ENCODE measurements at places on chromosomes 5 and 9.

DNA sequence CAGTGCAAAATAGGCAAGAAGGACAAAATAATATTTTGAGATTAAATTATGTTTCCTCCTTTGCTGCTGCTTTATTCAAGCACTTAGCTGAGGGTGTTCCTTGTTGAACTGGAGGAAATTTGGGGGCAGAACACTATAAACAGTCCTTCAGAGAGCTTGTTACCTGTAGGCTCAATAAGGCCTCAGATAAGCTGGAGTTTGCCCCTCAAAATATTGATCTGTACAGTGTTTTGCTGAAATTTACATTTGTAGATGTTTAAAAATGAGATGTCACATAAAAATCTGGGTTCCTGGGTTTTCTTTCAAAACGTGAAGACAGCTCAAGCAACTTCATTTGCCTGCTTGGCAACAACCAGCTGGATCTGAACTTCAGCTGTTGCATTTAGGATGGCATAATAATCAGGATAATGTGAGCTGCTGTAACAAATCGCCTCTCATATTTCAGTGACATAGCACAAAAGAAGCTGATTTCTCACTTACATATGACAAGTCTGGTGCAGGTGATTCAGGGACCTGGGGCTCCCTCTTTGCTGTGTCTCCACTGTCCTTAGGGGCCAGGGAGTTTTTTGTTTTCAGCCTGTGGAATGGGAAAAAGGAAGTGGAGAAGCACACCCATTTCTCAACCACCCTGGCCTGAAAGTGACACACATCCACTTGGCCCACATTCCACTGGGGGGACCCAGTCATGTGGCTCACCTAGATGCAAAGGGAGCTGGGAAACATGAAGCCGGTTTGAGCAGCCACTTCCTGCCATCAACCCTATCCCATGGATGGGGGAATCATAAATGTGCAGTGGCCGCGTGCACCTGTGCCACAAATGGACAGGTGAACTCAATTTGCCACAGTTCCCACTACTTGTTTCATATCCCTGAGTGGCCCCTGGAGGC lies 2.4 kb upstream of the PSAT1 start:
- no peak for DNase-seq

DNA sequence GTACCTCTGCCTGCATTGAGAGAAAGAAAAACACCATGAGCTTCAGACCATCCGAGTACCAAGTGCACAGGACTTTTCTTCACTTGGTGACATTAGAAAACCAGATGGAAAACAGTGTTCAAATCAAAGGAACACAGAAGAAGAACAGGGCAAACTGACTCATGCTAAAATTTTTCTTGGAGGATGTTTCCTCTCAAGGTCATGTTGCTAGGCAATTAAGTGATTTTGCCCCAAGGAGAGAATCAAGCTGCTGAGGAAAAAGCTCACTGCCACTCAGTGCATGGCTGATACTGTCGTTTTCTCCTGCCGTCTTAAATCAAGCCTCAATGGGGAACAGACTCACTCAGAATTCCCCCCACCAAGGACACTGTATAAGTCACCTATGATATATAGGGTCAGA lies 57.9 kb upstream of the SIMC1 start:
- no peak for DNase-seq

GRCh38 chr5:88778736-88779135 lies 104.2 kb downstream of the MEF2C start:
- peak; percentile 9 for DNase-seq

- no peak for DNase-seq
Observed at GRCh38 chr9:20426019-20426418, 196.3 kb downstream of the MLLT3 start.

GRCh38 chr9:20683351-20684034 lies 566 bp upstream of the FOCAD start:
- DNase-seq: peak; percentile 65

GRCh38 chr5:153670101-153670500 lies 179.6 kb downstream of the GRIA1 start:
- no peak for DNase-seq

DNA sequence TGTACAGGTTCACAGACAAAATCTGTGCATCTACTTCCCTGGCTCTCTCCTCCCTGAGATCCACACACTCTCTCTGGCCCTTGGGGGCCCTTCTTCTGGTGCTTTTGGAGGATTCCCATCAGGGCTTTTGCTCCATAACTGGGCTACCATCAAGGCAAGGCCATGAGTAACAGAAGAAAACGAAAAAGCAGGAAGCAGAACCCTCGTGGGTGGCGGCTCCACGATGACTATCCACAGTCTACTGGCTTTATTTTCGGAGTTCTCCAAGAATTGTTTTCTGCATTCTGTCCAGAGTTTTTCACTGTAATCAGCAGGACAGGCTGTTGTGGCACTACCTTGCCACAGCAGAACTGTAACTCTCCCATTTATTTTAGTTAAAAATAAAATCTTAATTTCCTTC lies 19.9 kb downstream of the PNPLA7 start:
- no peak for DNase-seq

- DNase-seq: no peak
Observed at GRCh38 chr5:91177085-91177484, 206.0 kb downstream of the ARRDC3 start.

GRCh38 chr5:58706736-58707135 lies 123.9 kb downstream of the RAB3C start:
- DNase-seq: no peak

GRCh38 chr5:1826235-1826980 lies 25.2 kb downstream of the NDUFS6 start:
- DNase-seq: no peak

DNA sequence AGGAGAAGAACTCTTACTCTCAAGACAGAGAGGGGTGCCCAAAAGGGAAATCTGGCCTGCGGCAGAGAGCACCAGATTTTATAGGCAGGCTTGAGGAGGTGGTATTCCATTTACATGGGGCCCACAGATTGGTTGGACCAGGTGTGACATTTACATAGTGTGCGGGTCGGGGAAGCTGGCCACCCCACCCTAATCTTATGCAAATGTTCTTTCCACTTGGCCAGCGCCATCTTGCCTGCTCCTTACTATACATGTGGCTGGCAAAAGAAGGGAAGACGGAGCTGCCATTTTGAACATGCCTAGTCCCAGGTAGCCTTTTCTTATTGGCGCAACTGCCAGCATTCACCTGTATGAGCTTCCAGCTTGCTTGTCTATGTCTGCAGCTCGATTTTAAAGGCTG lies 34.8 kb downstream of the PLEKHG4B start:
- DNase-seq: no peak

GRCh38 chr5:59543821-59544442 lies 349.6 kb downstream of the PDE4D start:
- DNase-seq: no peak

- peak; percentile 74 for DNase-seq
Observed at GRCh38 chr5:140145818-140146522, 20.2 kb downstream of the IGIP start.

- DNase-seq: no peak
Observed at GRCh38 chr5:22665801-22666200, 187.3 kb downstream of the CDH12 start.

- no peak for DNase-seq
Observed at GRCh38 chr9:120524038-120524437, 55.9 kb downstream of the CDK5RAP2 start.

DNA sequence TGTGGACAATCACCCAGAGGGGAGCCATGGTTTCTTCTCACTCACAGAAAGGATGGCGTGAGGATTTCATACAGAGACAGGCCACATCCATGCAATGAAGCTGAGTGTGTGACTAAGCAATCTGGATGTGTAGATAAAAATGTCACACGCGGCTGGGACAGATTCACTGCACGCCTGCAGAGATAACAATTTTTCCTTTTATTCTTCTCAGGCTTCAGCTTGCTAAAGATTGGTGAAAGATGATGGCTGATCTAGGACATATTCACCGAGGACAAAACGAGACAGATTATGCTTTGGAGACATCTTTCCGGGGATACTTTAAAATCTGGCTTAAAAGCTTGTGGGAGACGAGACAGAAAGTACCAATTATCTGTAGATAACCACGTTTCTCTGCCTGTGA lies 313.9 kb upstream of the TRPC7 start:
- no peak for DNase-seq

- no peak for DNase-seq
Observed at GRCh38 chr5:150167908-150168307, 1.3 kb downstream of the CDX1 start.

DNA sequence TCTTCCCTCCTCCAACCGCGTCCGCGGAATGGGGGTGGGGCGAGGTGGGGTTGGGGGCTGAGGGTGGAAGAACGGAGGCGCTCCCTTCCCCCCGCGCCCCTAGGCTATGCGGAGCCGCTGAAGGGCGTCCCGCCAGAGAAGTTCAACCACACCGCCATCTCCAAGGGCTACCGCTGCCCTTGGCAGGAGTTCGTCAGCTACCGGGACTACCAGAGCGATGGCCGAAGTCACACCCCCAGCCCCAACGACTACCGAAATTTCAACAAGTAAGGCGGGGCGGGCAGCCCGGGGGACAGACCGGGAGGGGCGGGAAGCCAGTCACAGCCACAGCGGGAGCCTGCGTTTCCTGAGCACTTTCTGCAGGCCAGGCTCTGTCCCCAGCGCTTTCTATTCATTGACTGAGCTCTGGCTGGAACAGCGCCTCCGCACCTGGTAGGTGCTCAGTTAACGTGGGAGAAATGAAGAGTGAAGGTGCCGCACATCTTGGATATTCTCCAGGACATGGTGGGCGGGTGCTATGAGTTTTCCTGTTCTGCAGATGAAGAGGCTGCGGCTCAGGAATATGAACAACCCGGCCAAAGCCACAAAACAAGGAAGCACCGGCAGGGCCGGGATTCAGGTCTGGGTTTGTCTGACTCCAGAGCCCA lies 11.3 kb downstream of the MYOZ3 start:
- peak; percentile 42 for DNase-seq

GRCh38 chr5:145389047-145389446 lies 446.1 kb downstream of the PRELID2 start:
- no peak for DNase-seq

DNA sequence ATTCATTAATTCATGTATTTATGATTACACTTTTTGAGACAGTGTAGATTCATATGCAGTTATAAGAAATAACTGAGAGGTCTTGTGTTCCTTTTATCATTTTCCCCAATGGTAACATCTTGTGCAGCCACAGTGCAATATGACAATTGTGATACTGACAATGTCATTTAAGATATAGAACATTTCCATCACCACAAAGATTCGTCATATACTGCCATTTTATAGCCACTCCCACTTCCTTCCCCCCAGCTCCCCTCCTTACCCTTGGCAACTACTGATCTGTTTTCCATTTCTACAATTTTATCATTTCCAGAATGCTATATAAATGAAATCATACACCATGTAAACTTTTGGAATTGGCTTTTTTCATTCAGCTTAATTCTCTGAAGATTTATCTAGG lies 53.8 kb downstream of the NR2F1 start:
- DNase-seq: no peak

- no peak for DNase-seq
Observed at GRCh38 chr5:115050866-115051265, 118.8 kb downstream of the TRIM36 start.

DNA sequence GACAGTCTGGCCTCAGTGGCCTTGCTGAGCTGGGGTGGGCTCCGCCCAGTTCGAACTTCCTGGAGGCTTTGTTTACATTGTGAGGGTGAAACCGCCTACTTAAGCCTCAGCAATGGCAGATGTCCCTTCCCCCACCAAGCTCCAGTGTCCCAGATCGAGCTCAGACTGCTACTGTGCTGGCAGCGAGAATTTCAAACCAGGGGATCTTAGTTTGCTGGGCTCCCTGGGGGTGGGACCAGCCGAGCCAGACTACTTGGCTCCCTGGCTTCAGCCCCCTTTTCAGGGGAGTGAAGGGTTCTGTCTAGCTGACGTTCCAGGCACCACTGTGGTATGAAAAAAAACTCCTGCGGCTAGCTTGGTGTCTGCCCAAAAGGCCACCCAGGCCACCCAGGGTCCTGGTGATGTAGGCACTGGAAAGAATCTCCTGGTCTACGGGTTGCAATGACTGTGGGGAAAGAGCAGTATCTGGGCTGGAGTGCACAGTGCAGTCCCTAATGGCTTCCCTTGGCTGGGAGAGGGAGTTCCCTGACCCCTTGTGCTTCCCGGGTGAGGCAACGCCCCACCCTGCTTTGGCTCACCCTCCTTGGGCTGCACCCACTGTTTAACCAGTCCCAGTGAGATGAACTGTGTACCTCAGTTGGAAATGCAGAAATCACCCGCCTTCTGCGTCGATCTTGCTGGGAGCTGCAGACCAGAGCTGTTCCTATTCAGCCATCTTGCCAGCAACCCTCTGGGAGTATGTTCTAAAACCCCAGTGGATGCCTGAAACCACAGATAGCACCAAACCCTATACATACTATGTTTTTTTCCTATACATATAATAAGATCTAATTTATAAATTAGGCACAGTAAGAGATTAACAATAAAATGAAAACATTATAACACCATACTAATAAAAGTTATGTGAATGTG lies 95.5 kb downstream of the TMEM161B start:
- DNase-seq: no peak

DNA sequence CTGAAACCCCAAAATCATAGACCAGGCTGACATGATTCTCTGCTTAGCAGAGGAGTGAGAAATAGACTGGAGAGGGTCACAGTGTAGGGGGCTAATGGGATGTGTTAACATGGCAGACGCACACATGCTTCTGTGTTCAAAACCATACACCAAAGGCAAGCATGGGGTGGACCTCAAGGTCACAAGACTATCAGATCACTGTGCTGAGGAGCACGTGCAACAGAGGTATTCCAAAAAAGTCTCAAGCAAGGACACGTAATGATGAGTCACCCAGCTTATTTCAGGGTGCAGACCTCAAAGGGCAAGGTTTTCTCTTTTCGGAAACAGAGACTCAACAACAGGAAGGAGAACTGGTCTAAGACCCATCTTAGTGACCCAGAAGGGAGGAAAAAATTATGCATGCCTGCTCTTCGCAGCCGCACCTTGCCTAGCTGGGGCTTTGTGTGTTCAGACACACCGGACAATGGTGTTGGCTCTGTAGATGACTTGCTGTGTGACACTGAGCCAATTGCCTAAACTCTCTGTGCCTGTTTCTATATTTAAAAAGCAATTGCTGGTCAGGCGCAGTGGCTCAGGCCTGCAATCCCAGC lies 20.3 kb downstream of the WHRN start:
- peak; percentile 64 for DNase-seq

- DNase-seq: peak; percentile 53
Observed at GRCh38 chr9:136943291-136944211, 987 bp downstream of the FBXW5 start.

- DNase-seq: peak; percentile 55
Observed at GRCh38 chr9:137128158-137128861, 10.6 kb upstream of the GRIN1 start.

Measured in stimulated activated CD4-positive, alpha-beta T cell treated with anti-CD3 and anti-CD28 coated beads, Interleukin-15, amount 100 ng/mL, for 24 hours (primary cell).